ENCODE measurements at places on chromosomes 1 and 21.

DNA sequence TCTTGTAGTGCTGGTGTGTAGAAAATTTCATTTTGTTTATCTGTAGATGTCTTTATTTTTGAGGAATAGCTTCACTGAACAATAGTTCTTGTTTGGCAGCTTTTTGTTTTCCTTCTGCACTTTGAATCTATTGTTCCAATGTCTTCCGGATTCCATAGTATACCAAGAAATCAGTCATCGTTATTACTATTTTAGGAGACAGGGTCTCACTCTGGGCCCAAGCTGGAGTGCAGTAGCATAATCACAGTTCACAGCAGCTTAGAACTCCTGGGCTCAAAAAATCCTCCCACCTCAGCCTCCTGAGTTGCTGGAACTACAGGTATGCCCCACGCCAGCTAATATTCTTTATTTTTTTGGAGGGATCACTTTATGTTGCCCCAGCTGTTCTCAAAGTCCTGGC is 67.7 kb upstream of the RGS2 start:
- no peak for DNase-seq

GRCh38 chr21:45303091-45303615 is 15.5 kb upstream of the POFUT2 start:
- no peak for DNase-seq

- DNase-seq = no peak
Measured at GRCh38 chr1:175341631-175342429, 149.3 kb upstream of the KIAA0040 start.

GRCh38 chr1:167065471-167065870 is 24.7 kb downstream of the GPA33 start:
- no peak for DNase-seq

DNA sequence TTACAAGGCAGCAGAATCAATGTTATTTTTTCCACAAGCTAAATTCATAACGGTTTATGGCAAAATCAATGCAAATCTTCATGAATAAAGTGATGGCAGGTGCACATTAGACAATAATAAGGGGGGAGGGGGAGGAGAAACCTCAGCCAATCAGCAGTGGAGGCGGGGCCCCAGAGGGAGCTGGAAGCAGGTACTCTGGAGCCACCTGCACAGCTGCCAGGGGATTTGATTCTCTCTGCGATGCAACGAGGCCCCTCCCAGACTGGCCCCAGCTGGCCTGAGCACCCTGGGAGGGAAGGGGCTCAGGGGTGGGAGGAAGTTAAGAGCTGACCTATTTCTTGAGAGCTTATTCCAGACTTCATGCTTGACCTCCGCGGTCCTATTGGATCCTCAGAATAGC is 127.8 kb upstream of the IGSF21 start:
- DNase-seq = no peak

DNA sequence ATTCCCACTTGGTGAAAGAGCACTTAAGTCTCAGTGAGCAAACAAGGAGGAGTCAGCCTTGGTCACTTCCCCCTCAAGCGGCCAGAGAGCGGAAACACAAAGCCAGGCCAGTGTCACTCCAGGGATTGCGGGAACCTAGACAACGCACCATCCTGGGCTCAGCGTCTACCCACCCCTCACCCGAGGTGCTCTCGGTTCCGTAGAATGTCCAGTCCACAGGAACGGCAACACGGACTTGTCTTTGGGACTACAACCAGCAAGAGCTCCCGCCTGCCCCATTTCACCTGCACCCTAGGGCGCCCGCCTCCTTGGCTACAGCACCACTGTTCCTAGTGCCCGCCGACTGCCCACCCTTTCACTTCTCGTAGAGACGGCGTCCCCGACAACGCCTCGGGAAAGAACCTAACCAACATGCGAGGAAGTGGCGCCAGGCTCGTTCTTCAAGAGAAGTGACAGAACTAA is 509 bp downstream of the GDAP2 start:
- no peak for DNase-seq

- no peak for DNase-seq
Measured at GRCh38 chr1:107379826-107380225, 239.0 kb downstream of the NTNG1 start.

DNA sequence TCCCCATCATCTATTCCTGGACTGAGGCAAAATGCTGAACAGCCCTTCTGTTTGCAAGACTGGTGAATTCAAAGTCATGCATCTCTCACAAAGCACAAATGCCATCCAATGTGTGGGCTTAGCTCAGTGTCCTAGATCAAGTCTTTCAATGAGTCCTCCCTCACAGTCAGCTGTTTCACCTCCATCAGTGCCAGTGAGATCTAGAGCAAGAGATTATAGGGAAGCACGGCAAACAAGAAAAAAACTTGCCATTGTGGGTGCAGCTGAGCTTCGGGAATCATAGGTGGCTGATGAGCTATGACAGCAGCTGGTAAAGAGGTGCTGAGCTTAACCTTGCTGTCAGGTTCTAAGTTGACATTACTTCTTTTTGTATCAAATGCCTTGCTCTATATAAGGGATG is 130.2 kb downstream of the LMX1A start:
- DNase-seq = no peak

DNA sequence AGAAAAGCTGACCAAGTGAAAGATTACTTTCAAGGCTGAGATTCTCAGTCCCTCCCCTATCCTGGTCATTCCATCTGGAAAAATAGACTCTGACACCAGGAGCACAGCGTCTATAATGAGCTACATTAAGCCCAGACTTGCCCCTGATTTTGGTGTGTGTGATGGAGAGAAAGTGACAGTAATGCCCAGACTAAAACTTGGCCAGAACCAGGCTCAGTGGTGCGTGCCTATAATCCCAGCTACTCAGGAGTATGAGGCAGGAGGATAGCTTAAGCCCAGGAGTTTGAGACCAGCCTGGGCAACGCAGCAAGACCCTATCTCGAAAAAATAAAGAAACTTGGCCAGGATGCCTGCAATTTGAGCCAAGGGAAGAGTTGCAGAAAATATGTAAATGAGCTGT is 15.9 kb downstream of the PLEKHA6 start:
- no peak for DNase-seq

DNA sequence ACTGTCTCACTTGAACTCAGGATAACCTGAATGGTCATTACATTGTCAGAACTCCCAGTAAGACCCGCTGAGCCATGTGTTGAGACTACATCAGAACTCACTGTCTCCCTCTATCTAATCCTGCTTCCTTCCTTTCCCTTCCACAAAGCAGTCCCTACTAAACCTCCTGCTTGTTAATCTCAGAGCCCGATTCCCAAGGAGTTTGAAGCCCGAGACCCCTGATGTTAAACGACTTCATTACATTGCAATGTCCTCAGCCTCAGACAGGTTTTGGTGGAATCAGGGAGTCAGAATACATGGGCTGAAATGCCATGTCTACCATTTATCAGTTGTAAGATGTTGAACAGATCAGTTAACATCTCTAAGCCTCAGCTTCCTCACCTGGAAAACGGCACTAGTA is 682.4 kb downstream of the ADGRL2 start:
- no peak for DNase-seq

DNA sequence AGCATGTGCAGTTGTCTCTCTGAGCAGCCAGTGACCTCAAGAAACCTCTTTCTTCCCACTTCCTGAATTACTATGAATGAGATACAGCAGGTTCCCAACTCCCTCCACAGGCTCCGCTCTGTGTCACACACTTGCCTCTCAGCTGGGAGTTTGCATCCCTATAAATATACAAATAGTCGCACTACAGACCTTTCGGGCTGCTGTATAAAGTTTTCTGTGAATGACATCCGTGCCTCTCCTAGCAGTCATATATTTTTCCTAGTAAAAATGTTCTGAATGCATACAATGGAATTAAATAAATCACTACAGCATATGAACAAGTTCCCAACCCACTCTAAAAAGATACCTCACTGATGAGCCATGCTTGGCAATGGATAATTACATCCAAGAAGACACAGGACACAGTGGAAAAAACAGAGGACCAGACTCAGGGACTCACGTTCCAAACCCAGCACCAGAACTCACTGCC is 66.8 kb downstream of the CAPZB start:
- DNase-seq = no peak

DNA sequence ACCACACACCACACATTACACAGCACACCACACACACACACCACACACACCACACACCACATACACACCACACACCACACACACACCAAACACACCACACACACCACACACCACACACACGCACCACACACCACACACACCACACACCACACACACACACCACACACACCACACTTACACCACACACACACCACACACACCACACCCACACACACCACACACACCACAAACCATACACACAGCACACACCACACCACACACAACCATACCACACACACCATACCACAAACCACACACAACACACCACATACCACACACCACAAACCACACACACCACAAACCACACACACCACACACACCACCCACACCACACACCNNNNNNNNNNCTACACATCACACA is 40.9 kb upstream of the SIK1 start:
- no peak for DNase-seq

GRCh38 chr1:22048351-22049192 is 3.9 kb upstream of the CDC42 start:
- DNase-seq = peak; percentile 37

GRCh38 chr1:121525355-121525754 is 340.6 kb downstream of the SRGAP2C start:
- no peak for DNase-seq

DNA sequence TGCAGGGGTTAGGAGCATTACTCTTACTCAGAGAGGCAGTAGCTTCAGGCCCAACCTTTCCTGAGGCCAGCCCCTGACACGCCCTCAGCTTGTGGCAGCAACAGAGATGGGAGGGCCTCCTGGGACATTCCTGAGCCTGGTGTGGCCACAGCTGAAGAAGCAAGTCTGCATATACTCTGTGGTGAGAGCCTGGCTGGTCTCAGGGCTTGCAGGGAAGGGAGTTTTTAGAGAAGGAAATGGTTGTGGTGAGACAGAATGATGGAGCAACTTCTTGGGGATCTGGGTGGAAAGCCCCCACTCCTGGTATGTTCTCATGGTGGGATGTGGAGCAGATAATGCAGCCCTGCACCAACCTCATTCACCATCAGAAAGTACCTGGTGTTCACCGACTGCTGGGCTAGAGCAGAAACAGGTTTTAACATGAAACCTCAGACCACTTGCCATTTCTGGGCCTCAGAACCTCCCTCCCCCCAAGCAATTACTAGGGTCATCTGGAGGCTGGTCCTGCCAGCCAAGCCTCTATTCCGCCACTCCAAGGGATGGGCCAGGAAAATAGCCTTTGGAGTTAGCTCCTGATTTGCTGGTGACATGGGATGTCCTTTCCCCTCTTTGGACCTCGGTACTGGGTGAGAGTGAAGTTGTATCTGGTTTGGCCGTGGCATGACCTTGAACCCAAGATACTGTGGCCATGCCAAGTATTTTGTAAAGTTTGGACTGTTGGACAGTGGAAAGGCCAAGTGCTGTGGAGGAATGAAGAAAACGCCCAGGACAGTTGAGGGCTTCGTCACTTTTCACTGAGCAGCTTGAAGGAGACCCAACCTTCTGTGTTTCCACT is 28.1 kb upstream of the RNF19B start:
- DNase-seq = no peak
